A549 treated with dexamethasone at 1 μM for 4 hours (cell line): ENCODE measurements at places on chromosomes 6 and 20. TPM values are rescaled to one million over a fixed set of nuclear protein-coding genes. Genes with fewer than 3 reads are reported as not detected.

Gene TRIM39
- 6.1 to 7.7 TPM (median 6.9 TPM) in 5 replicates for total RNA-seq

Gene ID4
- 0.61 to 1.0 TPM (median 0.80 TPM) in 5 replicates for total RNA-seq

Gene PMEPA1
- 122 to 374 TPM (median 320 TPM) in 5 replicates for total RNA-seq

Gene GNMT
- 0.08 to 0.19 TPM (median 0.13 TPM) in 4 of 5 replicates, not detected in the other for total RNA-seq
